ENCODE measurements at places on chromosomes 1 and 21.

GRCh38 chr1:212614453-212615200, 6.1 kb downstream of the ATF3 start:
- DNase-seq: no peak

GRCh38 chr1:3631320-3632260, 6.8 kb downstream of the TPRG1L start:
- no peak for DNase-seq

- DNase-seq: peak; percentile 41
Observed at GRCh38 chr1:39727221-39727931, 11.3 kb upstream of the PPIE start.

GRCh38 chr1:6434186-6434585, 9.6 kb downstream of the ESPN start:
- DNase-seq: no peak

- no peak for DNase-seq
Observed at GRCh38 chr1:230031131-230031530, 35.9 kb upstream of the GALNT2 start.

DNA sequence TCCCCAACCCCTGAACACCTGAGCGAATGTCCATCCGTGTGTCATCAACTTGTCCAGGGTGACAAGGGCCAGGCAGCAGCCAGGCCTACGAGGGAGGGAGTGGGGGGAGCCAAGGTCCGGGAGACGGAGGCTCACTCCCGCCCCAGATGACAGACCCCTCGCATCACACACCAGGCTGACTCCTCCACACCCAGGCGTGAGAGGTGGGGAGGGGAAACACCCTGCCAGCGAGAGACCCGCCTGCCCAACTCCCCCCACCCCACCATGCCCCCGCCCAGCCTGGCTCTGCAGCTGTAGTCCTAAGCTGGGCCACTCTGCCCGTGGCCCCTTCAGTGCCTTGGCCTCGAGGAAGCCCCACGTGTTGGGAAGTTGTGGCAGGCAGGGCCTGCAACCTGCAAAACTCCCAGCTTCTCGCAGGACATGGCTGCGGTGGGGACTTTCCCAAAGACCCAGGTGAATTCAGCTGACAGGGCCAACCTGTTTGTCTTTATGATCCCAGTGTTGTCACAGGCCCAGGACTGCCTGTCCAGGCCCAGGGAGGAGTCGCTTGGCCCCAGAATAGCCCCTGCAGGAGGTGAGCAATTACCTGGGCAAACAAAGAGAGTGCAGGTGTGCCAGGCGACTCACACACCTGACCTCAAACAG, 62.9 kb downstream of the RIPK4 start:
- no peak for DNase-seq

DNA sequence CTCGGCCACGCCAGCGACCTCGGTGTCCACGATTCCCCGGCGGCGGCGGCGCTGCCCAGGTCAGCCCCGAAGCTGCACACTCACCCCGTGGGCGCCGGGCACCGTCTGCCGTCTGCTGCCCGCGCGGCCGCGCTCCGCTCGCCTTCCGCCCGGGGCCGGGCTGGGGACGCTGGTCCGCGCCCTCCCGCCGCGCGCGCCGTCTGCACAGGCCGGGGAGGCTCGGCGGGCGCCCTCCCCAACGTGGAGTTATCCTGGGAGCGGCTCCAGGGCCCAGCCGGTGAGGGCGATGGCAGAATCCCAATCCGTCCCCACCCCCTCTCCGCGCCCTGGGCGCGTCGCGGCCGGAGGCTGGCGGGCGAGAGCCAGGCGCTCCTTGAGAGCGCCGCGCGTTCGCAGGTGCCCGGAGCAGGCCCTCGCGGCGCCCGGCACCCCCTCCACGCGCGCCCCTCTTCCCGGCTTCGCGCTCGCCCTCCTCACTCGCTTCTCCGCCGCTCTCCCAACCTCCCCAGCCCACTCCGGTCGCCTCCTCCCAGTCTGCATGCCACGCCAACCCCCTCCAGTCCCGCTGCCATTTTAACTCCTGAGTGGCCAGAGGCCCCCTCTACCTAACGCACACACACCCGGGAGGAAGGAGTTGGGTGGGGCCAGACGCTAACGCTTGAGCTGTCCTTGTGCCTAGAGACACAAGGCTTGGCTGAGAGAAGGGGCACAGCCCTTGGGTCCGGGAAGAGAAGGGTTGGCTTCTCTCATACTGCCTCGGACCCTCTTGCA, at the start of gene LRRN2:
TSS of gene LRRN2 (minus strand) at position 503 of the 771 bp plus-strand sequence. CDS start 65,746 bp downstream, outside the sequence.
- no peak for DNase-seq

Data from GM12864 (cell line).